ENCODE measurements at places on chromosomes 12 and 14.

DNA sequence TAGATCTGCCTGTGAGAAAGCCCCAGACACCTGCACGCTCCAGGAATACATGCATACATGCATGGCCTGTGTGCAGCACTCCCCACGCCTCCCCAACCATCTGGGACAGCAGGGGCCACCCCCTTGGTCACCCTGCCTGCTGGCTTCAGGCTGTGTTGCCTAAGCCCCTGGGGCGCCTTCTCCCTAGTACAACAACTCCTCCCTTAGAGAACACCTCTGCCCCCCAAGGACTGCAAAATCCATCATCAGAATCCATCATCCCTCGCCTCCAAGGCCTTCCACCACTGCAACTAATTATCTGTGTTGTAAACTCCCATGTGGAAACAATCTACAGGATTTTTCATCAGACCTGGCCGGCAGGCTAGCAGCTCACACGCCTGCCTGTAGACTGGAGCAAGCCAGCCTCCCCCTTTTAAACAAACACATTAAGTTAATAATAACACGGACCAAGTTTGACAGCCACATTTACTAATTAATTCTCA, 36.8 kb downstream of the ZFP36L1 start:
- DNase-seq, result no peak

- no peak for DNase-seq
Measured at GRCh38 chr14:61713724-61714437, 18.6 kb downstream of the HIF1A start.

DNA sequence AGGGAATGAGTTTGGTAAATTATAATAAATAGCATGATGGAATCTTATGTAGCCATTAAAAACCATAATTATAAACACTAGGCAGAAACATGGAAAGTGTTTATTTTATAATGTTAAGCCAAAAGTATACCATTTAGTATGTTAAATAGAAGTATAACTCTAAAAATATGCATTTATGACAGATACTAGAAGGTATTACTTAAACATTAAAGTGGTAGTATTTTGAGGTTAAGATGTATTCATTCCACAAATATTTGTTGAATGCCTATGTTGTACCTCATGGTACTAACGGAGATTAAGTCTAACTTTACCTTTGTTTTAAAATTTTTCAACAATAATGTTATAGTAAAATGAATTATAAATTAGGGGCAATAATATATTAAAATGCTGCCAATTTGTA, 24.1 kb downstream of the TTC8 start:
- no peak for DNase-seq

DNA sequence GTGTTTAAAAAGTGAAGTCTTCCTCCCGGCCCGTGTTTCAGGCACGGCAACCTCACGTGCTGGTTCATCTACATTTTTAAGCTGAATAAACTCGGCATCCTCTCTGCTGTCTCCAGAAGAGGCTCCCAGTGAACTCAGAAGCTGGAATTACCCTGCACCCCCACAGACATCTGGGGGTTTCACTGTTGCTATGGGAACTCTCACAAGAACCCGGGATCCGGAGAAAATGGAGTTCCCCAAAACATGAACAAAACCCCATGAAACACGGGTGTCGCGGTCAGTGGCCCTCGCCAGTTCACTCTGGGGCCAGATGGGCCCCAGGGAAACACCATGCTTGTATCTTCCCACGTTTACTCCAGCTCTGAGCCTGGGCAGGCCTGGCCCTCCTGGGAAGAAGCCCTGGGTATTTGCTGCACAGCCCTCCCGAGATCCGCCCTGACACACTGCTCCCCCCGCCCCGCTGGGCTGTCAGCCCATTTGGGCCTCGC, 143.7 kb downstream of the PIWIL1 start:
- no peak for DNase-seq

- no peak for DNase-seq
Measured at GRCh38 chr12:21618566-21618965, 13.9 kb upstream of the GYS2 start.

- DNase-seq, result no peak
Measured at GRCh38 chr12:14773685-14774073, 29.6 kb downstream of the WBP11 start.

GRCh38 chr14:89331398-89331797, 85.6 kb downstream of the FOXN3 start:
- no peak for DNase-seq

DNA sequence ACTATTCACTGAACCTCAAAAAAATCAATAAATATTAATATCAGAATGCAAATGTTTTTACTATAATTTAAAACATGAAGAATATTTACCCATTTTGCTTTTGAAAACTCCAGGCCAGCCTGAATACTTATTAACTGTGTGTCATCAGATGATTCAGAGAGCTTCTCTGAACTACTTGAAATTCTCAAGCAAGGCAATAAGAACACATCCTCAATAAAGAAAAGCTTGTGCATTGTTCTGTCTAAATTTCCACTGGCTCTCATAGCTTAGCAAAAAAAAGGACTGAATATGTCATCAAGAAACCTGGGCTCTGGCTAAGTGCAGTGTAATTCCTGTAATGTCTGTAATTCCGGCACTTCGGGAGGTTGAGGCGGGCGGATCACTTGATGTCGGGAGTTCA, 194.1 kb downstream of the BTG1 start:
- no peak for DNase-seq

DNA sequence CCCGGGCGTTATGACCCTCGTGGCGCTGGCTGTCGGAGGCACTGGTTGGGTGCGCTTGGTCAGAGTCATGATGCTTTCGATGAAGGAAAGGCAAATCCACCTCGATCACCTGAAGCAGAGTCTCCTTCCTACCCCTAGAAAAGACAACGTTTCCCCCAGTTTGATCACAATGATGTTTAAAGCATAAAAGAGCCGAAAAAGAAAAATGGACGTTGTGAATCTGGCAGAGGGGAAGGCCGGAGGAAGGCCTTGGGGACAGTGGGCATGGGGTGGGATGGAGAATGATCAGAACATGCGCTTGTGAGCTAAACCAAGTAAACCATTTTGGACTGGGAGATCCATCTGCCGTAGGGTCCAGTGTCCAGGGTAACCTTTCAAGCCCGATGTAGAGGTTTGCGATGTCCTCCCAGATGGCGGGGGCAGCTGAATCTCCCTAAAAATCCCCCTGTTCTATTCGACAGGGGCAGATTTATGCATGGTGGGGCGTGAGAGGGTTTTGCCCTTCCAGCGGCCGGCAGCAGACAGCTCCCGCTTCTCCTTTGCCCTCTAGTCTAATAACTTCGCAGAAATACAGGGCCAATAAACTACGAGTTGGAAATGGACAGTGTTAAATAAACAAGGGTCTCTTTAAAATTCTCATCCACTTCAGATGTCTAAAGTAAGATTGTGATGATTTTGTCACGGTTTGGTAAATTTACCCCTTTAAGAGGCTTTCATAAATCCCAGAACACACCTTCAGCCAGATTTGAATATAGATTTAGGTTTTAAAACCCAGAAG, 2.3 kb upstream of the OTX2 start:
- no peak for DNase-seq

DNA sequence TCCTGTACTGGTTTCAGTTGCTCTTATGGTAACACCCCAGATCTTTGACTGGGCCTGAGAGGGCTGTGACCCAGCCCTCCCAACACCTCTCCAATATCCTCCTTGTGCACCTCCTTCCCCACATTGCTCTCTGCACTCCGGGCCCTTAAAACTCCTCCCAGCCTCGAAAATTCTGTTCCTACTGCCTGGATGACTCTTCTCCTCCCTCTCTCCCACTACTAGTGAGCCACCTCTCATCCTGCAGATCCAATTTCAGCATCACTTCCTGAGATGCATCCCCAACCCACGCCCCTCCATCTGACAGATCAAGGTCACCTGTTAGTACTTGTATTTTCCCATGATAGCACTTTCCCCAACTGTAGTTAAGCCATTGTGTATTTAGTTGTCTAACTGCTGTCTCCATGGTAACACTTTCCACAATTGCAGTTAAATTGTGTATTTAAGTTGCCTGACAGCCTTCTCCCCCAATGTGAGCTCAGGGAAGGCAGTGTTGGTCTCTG, 11.5 kb upstream of the NT5DC3 start:
- DNase-seq, result no peak

DNA sequence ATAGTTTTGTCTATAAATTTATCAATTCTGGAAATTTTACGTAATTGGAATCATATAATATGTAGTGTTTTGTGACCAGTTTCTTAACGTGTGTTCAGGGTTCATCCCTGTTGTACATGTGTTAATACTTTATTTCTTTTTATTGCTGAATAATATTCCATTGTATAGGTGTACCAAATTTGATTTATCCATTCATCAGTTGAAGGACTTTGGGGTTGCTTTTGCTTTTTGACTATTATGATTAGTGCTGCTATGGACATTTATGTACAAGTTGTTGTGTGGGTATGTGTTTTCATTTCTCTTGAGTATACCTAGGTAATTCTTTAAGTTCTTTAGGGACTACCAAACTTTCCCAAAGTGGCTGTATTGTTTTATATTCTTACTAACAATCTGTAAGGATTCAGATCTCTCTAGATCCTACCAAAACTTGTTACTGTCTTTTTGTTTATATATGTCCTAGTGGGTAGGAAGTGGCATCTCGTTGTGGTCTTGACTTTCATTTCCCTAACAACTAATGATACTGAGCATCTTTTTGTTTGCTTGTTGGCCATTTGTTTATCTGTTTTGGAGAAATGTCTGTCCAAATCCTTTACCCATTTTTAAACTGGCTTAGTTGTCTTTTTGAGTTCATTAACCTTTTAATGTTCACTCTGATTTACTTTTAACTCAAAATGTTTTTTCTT, 14.9 kb downstream of the VRK1 start:
- no peak for DNase-seq

DNA sequence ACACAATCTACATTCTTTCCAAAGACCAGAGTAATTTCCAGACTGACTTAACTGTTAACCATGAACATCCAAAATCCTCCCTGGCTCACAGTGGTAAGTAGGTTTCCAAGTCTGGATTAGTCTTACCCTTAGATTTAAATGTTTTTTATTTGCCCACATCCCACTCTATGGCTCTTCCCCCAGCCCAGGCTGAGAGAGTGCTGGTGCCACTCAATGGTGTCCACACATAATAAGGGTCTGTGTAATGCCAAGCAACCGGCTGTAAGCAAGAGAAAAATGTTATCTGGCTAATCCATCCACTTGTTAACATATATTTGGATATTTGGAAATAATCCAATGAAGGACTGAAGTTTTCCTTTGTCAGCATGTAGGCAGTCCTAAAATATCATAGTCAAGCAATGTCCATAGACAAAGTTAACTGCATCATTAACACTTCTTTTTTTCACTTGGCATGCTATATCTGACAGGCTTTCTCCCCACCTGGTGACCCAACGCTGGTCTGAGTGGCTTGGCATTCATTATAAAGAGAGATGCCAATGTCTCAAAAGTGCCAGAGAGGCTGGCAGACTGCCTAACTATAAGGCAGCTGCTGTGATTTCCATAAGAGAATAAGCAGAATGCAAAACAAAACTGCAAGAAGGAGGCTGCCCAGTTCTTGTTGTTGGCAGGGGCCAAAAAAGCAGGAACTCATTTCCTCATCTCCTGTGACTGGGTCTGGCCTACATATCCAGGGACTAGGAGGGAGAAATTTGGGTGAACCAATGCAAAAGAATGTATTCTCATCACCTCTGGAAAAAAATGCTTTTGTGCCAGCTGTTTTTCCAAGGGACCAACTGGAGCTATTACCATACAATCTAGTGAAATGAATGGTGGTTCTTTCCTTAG, 13.9 kb upstream of the HOXC13 start:
- DNase-seq, result no peak

DNA sequence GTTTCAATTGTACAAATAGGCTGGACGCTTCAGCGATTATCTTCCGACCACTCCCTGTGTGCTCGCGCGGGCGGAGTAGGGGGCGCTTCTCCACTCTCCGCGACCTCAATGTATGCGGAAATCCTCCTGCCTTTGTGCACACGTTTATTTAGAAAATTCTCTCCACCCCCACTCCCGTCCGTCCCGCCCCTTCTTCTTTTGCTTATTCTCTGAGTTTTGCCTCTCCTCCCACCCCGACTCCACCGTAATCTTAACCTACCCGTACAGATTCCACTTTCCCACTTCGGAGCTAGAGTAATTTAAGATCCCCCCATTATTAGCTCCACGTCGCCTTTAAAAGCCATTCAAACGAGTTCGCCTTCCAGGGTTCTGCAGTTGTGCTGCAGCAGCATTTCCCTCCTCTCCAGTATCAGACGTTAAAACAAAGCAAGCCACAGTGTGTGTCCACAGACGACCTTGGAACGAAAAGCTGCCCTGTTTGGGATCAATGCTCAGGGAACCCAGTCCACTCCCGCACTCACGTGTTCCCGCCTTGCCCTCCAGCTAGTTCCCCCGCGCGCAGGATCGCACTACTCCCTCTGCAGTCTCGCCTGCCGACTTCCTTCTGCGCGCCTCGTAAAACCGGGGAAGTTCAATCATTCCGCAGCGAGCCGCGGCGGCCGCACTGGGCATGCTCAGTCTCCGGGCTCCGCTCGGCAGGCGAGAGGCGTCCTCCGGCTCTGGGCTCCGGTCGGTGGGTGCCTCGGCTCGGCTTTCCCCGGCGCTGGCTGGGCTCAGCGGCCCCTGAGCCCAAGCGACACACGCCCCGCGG, at the start of gene ANO6:
TSS of gene ANO6 (plus strand) at position 677 of the 811 bp plus-strand sequence. CDS start 227 bp downstream, outside the sequence.
- peak; percentile 24 for DNase-seq

- no peak for DNase-seq
Measured at GRCh38 chr12:27094726-27095125, 12.3 kb upstream of the C12orf71 start.

DNA sequence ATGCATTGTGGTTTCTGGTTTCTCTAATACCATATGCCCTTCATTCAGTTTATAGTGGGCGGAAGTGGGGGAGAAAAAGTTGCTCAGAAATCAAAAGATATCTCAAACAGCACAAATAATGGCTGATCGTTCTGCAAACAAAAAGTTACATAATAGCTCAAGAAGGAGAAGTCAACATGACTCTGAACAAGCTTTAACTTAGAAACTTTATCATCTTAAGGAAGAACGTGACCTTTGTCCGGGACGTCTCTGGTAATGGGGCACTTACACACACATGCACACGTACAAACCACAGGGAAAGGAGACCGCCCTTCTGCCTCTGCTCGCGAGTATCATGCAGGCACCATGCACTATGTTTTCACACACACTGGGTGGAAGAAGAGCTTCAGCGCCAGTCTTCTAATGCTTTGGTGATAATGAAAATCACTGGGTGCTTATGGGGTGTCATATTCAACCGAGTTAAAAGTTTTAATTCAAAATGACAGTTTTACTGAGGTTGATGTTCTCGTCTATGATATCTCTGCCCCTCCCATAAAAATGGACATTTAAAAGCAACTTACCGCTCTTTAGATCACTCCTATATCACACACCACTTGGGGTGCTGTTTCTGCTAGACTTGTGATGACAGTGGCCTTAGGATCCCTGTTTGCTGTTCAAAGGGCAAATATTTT, 4.7 kb downstream of the FOS start:
- DNase-seq, result no peak
